Activated naive CD4-positive, alpha-beta T cell treated with anti-CD3 and anti-CD28 coated beads for 36 hours (primary cell): ENCODE measurements at places on chromosomes 4 and X. TPM values are rescaled to one million over a fixed set of nuclear protein-coding genes. Genes with fewer than 3 reads are reported as not detected.

SPANXN3 gene
- not detected for total RNA-seq

NDUFB11 gene
- 87.2 TPM for total RNA-seq

HOPX gene
- total RNA-seq: 14.0 TPM

DMRTC1B gene
- not detected for total RNA-seq

GAGE2A gene
- not detected for total RNA-seq

FGB gene
- total RNA-seq: not detected

GLRA3 gene
- total RNA-seq: not detected

SLC10A4 gene
- not detected for total RNA-seq

SMIM31 gene
- total RNA-seq: not detected

PPARGC1A gene
- not detected for total RNA-seq

GLUD2 gene
- total RNA-seq: 0.57 TPM

HTRA3 gene
- not detected for total RNA-seq

MSMO1 gene
- 72.1 TPM for total RNA-seq

MTNR1A gene
- total RNA-seq: not detected

CMC4 gene
- total RNA-seq: 5.8 TPM

MGARP gene
- total RNA-seq: not detected

HAUS3 gene
- total RNA-seq: 18.0 TPM

OTC gene
- total RNA-seq: not detected

FAM241A gene
- 2.5 TPM for total RNA-seq

EPGN gene
- not detected for total RNA-seq

SLITRK2 gene
- not detected for total RNA-seq

PDGFRA gene
- not detected for total RNA-seq

MAGEE2 gene
- not detected for total RNA-seq

GLRA2 gene
- total RNA-seq: not detected

GAB3 gene
- total RNA-seq: 1.4 TPM

NLRP2B gene
- not detected for total RNA-seq

HDAC6 gene
- 91.1 TPM for total RNA-seq
